ENCODE measurements at places on chromosomes 16 and 17.
A peak's percentile ranks its signal among the peaks of the same experiment; 100 is the strongest.

GRCh38 chr16:11160676-11161115, 95.3 kb downstream of the SOCS1 start:
- DNase-seq = no peak

DNA sequence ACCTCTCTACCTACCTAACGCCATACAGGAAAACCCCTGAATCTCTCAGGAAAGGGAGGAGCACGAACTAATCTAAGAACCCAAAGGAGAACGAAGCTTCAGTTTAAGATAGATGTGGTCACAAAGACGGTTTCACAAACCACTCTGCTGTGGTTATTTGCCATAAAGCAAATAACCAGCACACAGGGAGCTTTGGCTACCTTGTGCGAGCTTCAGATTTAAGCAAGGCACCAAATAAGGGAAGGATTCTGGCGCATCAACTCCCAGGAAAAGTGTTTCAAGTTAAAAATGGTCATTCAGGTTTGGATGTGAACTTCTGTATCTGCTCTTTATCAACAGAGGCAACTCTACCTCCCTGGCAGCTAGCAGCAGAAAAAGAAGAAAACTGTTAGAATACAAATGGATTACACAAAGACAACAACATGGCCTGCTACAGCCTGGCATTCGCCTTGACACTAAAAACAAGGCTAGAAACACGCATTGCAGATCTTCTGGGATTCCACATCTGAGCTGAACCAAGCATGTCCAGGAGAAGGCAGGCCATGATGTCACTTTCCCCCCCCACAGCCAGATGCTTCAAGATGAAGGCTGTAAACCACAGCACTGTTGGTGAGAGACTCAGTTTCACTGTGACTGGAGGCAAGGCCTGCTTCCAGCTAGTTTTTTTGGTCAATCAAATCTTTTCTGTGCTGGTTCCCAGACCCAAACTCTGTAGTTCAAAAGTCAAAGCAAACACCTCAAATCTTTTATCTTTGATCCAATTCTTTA, 43.6 kb downstream of the SMG6 start:
- no peak for DNase-seq

DNA sequence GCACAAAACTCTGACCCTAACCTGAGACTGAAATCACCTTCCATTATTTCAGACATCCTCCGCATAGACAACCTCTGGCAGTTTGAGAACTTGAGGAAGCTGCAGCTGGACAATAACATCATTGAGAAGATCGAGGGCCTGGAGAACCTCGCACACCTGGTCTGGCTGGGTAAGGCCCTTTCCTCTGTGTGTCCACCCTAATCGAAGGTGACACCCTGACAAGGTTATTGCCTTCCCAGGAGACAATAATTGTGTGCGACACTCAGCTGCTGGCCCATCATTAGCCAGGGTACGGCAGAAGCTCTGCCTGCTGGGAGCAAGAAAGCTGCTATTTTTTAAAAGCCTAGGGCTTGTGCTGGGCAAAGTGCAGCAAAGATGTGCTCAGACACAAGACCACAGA, 11.1 kb downstream of the DRC3 start:
- DNase-seq = no peak

GRCh38 chr16:3879258-3879886, 1.1 kb downstream of the CREBBP start:
- DNase-seq = no peak

- no peak for DNase-seq
These were observed 72.4 kb upstream of the CPHXL start for GRCh38 chr16:75798714-75799113.

DNA sequence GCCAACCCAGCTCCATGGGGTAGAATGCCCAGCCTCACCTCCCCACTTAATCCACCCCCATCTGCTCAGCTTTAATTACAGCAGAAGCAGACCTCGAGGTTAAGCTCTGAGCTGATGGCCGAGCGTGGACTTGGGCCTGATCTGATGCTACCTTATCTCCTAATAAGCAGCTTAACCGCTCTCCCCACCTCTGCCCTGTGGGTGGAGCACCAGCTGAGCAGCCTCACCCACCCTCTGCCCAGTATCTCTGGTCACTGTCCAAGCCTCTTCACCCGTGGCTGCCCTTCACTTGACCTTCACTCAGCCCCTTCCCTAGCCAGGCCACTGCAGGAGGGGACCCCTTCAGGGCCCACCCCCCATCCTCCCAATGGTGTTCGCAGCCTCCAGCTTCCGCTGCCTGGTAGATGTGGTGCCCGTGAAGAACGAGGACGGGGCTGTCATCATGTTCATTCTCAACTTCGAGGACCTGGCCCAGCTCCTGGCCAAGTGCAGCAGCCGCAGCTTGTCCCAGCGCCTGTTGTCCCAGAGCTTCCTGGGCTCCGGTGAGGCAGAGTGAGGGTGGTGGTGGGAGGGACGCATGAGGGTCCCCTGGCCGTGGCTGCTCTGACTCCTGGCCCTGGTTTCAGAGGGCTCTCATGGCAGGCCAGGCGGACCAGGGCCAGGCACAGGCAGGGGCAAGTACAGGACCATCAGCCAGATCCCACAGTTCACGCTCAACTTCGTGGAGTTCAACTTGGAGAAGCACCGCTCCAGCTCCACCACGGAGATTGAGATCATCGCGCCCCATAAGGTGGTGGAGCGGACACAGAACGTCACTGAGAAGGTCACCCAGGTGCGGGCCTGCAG, 6.8 kb downstream of the KCNH6 start:
- DNase-seq = no peak

DNA sequence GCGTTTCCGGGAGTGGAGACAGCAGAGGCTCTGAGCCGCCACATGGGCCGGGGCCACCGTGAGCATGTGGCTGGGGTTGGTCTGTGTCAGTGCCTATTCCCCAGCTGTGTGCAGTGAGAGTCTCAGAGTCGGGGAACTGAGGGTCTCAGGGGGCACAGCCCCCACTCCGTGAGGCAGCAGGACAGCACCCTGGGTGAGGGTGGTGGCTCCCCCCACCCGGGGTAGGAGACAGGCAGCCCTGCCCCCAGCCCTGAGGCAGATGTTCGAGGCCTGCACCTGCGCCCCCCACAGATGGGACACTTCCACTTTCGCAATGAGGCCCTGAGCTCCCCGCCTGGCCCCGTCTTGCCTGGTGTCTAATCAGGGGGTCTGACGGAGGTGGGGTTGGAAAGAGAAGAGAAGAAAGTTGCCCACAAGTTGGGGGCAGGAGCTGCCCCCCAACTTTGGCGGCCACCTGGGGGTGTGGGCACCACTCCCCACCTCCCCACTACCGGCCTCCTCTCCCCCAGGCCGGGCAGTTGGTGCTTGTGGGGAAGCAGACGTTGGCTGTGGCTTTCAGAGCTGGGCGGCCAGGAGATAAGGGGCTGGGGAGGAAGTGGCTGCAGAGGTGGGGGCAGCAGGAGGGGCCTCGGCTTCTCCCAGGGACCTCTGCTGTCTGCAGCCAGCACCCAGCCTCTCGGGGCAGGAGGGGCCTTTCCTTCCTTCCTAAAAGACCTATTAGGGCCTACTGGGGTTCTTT, 1.8 kb upstream of the CBFA2T3 start:
- DNase-seq = no peak

GRCh38 chr17:9443811-9444210, 131.8 kb downstream of the STX8 start:
- no peak for DNase-seq

DNA sequence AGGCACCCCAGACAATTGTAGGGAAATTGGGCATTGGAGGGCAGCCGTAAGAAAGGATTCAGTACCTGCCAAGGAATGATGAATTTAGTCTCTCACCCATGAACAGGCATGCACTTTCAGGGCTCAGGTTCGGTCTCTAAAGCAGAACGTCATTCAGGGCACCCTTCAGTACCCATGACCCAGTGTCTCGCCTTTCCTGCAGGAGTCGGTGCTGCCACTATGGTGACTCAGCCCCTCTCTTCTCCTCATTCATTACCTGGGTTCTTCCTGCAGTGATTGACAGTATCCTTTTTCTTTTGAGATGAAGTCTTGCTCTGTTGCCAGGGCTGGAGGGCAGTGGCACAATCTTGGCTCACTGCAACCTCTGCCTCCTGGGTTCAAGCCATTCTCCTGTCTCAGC, 8.4 kb downstream of the SOST start:
- DNase-seq = no peak

- DNase-seq = no peak
These were observed 154.4 kb upstream of the FOXF1 start for GRCh38 chr16:86355951-86356350.

GRCh38 chr17:64941761-64942160, 22.5 kb upstream of the LRRC37A3 start:
- DNase-seq = no peak

DNA sequence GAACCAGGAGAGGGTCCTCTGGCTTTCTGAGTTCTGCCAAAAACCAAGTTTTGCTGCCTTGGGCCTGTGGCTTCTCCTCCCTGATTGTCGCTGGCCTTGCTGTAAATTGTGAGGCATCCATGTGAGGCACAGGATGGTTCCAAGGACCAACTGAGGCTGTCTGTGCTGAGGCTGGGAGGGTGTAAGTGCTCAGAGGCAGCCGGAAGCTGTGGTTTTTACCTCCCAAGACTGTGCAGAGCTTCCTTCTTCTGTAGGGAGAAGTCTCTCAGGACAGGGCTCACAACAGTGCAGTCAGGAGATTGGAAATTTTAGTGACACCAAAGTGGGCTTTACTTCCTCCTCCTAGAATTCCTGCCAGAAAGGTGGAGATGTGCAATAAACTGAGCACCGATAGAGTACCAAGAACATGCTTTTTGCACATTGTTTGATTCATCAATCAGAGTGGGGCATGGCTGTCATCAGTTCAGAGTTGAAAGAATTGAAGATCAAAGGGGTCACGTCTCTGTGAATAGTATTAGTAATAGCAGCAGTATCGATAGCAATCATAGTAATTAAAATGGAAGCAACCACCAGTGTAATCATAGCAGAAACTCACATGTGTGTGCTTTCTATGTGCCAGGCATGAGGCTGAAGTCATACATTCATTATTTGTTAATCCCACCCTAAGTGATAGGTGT, 467.1 kb downstream of the WWOX start:
- no peak for DNase-seq

DNA sequence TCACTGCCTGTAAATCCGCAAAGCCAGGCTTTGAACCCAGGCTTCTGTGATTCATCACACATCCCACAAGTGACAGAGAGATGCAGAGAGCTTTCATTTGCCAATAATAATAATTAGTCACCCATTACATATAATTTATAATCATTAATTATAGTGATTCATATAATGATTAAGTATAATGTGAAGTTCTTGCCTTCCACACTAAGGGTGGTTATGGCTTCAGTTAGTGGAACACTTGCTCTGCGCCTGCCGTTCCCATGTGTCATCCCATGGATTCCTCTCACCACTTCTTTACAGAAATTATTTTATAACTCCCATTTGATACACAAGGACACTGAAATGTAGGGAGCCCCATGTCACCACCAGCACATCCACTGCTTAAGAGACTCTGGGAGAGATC, 39.8 kb upstream of the XYLT1 start:
- DNase-seq = no peak

- no peak for DNase-seq
These were observed 21.7 kb upstream of the SP6 start for GRCh38 chr17:47872651-47873161.

- DNase-seq = no peak
These were observed 3.6 kb downstream of the CLUH start for GRCh38 chr17:2707721-2708584.

DNA sequence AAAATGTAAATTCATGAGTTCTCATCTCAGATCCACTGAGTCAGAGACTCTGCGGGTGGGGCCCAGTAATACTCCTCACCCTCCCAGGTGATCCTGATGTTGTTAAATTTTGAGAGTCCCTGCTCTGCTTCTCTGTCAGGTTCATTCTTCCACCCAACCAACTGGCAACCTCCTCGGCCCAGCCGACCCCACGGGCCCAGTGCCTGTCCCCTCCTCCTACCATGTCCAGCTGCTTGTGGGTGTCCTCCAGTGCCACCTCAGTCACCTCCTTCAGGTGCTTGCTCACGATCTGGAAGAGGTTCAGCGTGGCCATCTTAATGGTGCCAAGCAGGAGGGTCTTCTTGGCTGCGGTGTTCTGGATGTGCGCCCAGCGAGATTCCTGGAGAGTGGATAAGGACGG, 9.8 kb downstream of the CCDC42 start:
- no peak for DNase-seq

DNA sequence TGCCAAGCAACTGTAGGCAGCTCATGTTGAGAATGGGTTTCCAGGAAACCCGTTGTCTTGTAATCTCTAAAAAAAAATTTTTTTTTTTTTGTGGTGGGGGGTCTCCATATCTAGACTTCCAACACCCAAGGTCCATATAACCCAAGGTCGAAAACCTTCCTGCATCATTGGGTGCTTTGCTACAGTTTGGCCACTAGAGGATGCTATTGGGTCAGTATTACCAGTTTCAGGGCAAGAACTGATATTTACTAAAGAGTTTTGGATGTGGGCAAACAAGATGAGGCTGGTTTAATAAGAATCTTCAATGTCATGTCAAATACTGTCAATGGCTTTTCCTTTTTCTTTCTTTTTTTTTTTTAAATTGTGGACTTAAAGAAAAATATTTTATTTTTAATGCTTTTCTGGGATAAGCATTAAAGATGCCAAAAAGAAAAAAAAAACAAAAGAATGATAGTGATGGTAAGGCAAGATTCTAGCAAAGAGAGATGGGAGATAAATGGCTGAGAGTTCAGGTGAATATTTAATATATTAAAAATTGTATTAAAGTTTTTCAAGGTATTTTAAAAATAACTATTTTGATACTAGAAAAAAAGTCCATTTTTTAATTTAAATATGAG, 62.2 kb downstream of the DHRS7C start:
- DNase-seq = peak; percentile 38

- DNase-seq = no peak
These were observed 39.8 kb downstream of the RAB11FIP4 start for GRCh38 chr17:31431098-31431851.

GRCh38 chr16:56211435-56211981, 20.2 kb downstream of the GNAO1 start:
- no peak for DNase-seq

- no peak for DNase-seq
These were observed 37.2 kb upstream of the NUFIP2 start for GRCh38 chr17:29331075-29331707.

- DNase-seq = no peak
These were observed 8.7 kb downstream of the C16orf87 start for GRCh38 chr16:46822270-46822669.

DNA sequence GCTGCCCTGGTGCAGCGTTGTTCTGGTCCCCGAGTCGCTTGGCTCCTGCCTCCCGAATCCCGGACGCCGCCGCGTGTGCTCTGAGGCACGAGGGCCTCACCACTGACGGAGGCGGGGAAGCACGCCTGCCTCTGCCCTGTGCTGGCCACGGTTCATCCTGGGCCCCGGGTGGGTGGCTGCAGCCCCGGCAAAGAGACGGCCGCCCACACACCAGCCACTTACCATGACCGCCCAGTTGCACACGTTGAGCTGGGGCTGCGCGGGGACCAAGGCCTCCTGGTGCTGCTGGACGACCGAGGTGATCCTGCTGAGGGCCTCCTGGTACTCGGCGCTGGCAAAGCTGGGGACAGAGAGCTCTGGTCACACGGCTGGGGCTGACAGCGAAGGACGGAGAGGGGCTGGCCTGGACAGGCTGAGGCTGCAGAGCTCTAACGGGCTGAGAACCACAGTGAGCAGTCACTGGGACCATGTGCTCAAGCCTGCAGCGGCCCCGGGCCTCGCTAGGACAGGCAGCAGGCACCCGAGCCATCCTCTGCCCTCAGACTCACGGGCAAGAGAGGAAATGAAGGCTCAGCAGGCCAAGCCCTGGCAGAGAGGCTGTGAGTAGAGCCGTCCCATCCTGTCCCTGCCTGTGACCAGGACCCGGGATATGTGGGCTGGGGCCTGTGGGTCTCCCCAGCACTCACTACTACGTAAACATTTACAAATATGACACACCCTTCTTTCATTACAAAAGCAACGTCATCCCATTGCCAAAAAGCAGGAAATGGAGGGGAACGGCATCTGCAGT, 6.3 kb upstream of the APRT start:
- no peak for DNase-seq

GRCh38 chr16:68447653-68448359, 502 bp downstream of the SMPD3 start:
- DNase-seq = no peak
